NCI-H1694 treated with DMSO at 0.1 percent for 48 hours (cell line): ENCODE measurements at places on chromosomes 16 and 17.

DNA sequence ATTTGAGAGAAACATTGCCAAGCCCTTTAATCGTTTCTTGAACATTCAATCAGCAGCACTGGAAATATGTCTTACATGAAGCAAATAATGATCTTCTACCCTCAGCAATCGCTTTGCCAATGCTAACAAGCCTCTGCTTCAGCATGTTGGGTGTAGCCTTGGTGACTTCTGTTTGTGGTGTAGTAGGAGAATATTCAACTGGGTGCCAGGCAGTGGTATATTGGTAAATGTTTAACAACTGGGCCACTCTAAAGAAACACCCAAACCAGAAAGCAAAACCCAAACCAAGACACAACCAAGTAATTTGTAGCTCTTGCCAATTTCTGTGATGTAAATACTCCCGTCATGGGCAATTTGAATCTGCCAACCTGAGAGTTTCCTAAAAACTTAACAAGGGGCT lies 9.7 kb downstream of the CDH13 start:
- DNase-seq: no peak

- peak; percentile 39 for DNase-seq
These were observed 59.1 kb downstream of the SSH2 start for GRCh38 chr17:29870836-29871465.

DNA sequence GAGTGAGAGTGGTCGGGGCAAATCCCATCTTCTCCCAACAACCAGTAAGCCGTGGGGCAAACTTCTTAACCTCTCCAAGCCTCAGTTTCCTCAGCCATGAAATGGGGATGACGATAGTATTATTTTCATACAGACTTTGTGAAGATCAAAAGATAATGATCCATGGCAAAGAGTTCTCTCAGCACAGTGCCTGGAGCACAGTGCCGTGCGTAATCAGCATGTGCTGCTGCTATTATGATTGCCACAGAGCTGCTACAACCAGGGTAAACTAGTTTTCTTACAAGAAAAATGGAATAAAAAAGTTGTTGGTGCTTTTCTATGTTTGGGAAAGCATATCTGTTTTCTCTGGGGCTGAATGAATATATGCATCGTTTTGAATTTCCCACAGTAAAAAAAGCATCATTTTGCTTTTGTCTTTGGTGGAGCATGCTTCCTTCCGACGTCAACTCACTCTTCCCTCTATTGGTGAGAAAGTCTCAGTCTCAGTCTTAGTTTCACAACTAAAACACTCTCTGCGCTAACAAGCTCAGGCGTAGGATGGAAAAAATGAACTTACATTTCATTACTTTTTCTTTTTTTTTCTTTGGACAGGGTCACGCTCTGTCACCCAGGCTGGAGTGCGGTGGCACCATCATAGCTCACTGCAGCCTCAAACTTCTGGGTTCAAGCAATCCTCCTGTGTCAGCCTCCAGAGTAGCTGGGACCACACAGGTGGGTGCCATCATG lies 37.2 kb downstream of the CDK5R1 start:
- no peak for DNase-seq

- DNase-seq: peak; percentile 21
These were observed 11.1 kb downstream of the CANT1 start for GRCh38 chr17:78998311-78999055.

DNA sequence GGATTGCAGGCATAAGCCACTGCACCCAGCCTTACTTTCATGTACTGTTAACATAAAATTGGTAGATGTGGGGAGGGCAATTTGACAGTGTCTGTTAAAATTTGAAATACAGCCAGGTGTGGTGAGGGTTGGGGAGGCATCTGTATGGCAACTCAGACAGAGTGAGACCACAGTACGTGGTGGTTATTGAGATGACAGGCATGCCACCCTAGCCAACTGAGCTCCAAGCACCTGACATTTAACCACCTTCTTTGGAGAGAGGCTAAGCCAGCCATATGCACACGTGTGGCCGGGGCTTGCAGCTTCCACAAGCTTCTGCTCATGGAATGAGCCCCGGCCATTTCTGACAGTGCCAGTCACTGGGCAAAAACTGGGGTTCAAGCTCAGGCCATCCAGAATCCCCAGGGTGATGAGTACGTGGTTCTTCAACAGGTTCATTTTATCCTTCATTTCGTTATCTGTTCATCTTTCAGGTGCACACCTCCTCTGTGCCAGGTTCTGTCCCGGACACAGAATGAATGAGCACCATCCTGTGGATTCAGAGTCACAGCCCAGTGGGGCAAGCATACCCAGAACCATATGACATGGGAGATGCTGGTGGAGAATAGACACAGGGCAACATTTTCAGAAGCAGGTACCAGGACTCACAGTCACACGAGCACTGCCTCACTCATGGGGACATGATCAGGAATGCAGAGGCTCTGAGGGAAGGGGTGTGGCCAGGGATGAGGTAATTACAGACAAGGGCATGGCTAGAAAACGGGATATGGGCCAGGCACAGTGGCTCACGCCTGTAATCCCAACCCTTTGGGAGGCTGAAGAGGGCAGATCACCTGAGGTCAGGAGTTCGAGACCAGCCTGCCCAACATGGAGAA lies 36.2 kb downstream of the C16orf82 start:
- DNase-seq: no peak

GRCh38 chr16:83298541-83298940 lies 509.2 kb upstream of the HSBP1 start:
- no peak for DNase-seq

DNA sequence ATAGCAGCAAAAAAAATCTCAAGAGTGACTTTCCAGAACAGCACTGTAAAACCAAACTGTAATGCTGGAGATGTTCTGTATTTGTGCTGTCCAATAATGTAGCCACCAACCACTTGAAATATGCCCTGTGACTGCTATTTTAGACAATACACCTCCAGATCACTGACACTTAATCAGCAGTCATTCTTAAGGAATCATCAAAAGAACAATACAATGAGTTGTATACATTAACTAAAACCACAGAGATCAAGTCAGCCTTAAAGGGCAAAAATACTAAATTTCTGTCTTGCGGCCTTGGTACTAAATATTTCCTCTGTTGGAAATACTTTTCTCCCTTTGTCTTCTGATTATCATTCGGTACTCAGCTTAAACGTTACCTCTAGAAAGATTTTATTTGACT lies 33.6 kb upstream of the ANKFY1 start:
- DNase-seq: no peak

GRCh38 chr16:51147776-51148677 lies 3.0 kb downstream of the SALL1 start:
- DNase-seq: no peak

GRCh38 chr17:9408381-9408780 lies 167.2 kb downstream of the STX8 start:
- no peak for DNase-seq

DNA sequence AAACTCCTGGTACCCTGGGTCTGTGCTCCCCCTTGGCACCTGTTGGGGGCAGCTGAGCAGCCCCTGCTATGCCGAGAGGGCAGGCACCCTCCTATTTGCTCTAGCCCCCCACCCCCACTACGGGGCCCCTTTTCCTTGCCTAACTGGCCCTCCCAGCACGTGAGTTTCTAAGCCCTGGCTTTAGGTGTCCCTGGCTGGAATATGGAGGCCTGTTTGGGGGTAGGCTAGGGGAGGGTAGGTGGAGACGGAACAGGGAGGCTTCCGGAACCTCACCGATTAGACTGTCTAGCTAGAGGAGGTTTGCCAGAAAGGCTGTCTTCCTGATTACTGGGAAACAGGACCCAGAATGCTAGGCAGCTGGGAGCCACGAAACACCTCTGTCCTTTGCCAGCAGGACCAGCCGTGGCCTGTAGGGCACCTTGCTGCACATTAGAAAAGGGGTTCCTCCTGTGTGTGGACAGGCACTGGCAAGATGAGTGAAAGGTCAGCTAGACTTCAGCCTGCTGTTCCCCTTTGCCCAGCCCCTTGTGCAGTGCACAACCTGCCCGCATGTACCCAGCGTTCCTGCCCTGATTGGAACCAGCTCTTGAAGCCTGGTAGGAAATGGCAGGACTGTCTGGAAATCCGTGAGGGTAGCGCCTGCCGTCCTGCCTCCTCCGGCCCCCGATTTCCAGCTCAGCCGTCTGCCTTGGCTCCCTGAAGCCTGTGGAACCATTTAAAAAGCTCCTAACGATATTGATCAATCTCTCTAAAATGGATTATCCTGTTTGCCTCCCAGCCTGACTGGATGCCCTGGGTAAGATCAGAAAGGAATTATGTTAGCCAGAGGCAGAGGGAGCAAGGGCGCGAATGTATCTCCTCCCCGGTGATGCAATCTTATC lies 83.4 kb upstream of the GSE1 start:
- DNase-seq: no peak
